ENCODE measurements at places on chromosomes 1 and 21. TPM values are rescaled to one million over a fixed set of nuclear protein-coding genes. Genes with fewer than 3 reads are reported as not detected.
A peak's percentile ranks its signal among the peaks of the same experiment; 100 is the strongest.

- no peak for DNase-seq
Observed at GRCh38 chr21:42461185-42461520, 34.9 kb downstream of the RSPH1 start.

The MAP3K7CL gene
- 35.8 TPM for total RNA-seq

DNA sequence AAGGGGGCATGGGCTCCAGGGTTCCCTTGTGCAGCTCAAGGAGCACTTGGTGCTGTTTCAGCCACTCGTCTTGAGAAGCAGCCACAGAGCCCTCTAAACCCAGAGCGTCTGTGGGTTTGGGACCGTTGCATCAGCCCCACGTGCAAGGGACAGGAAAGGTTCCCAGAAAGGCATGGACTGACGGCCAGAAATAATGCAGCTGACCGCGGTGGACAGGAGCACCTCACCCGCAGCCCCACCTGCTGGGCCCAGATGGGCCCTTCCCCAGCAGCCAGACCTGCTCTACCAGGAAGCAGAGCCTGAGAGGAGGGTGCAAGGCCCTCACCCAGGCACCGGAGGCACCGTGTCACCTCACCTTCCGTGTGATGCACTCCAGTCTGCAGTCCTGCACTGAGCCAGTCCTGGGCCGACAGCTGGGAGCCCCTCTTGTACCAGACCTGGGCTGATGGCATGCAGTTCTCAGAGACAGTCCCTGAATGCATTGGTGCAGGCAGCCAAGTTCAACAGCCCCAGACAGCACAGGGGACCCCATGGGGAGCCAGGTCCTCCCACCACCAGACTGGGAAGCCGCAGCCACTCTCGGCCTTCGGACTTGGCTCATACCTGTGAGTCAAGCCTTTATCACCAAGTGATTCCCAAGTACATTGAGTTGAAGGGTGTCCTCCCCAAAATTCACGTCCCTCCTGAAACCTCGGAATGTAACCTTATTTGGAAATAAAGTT is 4.8 kb upstream of the TFF3 start:
- no peak for DNase-seq

DNA sequence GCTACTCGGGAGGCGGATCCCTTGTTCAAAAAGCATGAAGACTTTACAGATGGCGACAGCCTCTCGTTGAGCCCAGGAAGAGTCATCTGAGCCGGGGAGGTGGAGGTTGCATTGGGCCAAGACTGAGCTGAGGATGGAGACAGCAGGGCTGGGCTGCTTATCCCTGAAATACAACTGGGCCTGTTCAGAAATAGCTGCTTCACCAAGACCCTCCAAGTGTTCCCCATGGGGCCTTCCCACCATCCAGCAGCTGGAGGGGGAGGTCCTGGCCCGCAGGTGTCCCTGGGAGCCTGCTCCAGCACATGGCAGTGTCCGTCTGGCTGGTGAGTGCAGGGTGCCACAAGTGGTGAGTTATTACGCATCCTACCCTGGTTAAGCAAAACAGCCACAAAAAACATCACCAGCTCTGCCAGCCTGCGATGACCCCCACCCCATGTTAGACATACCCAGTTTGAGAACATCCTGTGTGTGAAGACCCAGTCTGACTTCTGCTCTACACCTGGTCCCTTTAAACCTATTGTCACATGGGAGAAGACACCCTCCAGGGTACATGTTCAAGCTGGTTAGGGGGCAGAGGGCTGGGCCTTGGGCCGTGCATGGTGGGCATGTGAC is 93.1 kb upstream of the TMPRSS2 start:
- DNase-seq, result no peak

The SPRR3 gene
- not detected for total RNA-seq

DNA sequence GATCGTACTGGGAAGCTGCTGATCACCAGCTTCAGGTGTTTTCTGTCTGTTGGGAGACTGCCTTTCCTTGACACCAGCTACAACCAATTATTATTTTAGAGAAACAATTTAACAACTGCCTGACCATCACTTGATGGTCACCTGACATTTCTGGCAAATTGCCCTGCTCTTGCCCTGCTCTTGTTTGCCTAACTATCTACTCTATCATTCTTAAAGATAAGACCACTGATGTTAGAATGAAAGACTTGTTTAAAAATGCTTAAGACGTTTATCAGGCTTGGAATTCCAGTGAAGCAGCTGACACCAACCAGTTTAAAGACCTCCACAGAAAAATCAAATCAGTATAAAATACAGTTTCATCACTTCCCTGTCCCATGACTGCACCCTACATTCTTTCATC is 423.3 kb upstream of the CAMK1G start:
- no peak for DNase-seq

GRCh38 chr1:82226186-82226505 is 425.4 kb downstream of the ADGRL2 start:
- no peak for DNase-seq

GRCh38 chr1:27979151-27979858 is 19.5 kb downstream of the XKR8 start:
- DNase-seq, result peak; percentile 31

The PLA2G2F gene
- total RNA-seq, result not detected

The TSPAN1 gene
- total RNA-seq, result not detected

- DNase-seq, result peak; percentile 41
Observed at GRCh38 chr1:64421377-64421776, 48.6 kb upstream of the CACHD1 start.

The LRRIQ3 gene
- total RNA-seq, result 1.3 TPM

Measured in Daoy (cell line).